Activated CD8-positive, alpha-beta memory T cell treated with anti-CD3 and anti-CD28 coated beads for 4 hours (primary cell): ENCODE measurements at places on chromosomes 1 and 21.

DNA sequence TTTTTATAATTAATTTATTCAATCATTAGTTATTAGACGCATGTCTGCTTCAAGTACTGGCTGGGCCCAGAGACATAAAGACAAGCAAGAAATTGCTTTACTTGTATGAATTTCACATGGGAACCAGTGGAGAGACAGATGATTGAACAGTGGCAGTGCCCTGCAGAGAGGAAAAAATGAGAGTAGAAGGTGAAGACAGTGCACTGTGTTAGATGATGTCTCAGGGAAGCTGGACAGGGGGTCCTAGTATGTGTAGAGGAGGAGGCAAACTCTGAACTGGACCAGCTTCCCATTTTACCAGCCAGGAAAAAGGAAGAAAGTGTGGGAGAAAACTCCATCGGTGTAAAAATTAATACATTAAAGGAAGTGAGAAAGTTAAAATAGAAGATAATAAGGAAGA is 126.0 kb downstream of the BACH1 start:
- no peak for DNase-seq

- no peak for DNase-seq
Observed at GRCh38 chr1:109474697-109475096, 8.4 kb downstream of the SYPL2 start.

DNA sequence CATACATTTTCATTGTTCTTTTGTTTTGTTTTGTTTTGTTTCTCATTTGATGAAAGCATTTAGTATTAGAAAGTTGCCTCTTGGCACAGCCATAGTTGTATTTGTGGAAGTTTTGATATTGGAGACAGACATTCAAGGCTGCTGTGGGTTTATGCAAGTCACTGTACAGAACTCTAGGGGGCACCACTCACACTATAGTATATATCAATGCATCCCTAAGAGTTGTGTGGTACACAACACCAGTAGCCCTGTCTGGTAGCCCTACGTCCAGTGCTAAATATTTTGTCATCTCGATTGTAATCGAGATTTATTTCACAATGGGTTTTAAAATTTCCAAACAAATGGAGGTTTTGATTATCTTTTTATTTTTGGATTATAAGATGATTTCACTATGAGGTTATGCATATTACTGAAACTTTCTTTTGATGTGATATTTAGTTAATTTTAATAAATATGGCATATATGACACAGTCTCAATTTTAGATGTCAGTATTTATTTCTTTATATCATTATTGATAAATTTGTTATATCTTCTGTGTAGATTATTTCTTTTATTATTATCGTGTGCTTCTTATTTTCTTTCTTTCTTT is 112.2 kb downstream of the NR5A2 start:
- no peak for DNase-seq

DNA sequence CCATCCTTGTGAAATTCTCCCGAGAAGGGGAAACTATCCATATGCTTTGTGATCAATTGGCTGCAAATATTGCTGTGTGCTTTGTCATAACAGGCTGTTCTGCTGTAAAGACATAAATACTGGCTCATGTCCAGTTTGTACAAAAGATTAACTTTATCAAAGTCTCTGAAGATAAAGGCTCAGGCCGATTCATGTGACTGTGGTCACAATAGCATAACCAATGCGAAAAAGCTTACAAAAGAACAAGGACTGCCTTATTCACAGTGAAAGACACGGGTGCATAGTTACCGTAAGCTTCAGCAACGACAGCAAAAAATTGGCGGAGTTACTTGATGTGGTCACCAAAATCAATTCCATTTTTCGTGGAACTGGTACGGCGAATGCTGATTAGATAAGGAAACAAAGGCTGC is 173.6 kb upstream of the CHRM3 start:
- no peak for DNase-seq

GRCh38 chr1:82226186-82226505 is 425.4 kb downstream of the ADGRL2 start:
- no peak for DNase-seq

DNA sequence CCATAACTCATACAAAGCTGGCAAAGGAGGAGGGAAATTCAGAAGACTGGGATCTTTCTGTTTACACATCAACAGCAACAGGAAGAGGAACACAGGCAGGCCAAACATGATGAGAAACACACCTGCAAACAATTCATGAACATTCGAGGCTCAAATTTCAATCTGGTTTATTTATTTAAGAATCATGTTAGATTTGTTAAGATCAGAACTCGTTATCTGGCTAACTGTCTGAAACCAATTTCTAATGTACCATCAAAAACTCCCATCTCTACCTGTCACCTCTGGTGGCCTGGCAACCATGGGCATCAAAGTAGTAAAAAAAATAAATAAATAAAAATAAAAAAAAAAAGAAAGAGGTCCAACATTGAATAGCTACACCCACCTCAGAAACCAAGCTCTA is 9.8 kb downstream of the LBR start:
- no peak for DNase-seq

GRCh38 chr21:41648591-41649031 is 118.2 kb downstream of the RIPK4 start:
- no peak for DNase-seq

- no peak for DNase-seq
Observed at GRCh38 chr1:42279055-42279454, 56.0 kb downstream of the FOXJ3 start.

- DNase-seq = no peak
Observed at GRCh38 chr1:150999051-150999674, 7.5 kb downstream of the MINDY1 start.

DNA sequence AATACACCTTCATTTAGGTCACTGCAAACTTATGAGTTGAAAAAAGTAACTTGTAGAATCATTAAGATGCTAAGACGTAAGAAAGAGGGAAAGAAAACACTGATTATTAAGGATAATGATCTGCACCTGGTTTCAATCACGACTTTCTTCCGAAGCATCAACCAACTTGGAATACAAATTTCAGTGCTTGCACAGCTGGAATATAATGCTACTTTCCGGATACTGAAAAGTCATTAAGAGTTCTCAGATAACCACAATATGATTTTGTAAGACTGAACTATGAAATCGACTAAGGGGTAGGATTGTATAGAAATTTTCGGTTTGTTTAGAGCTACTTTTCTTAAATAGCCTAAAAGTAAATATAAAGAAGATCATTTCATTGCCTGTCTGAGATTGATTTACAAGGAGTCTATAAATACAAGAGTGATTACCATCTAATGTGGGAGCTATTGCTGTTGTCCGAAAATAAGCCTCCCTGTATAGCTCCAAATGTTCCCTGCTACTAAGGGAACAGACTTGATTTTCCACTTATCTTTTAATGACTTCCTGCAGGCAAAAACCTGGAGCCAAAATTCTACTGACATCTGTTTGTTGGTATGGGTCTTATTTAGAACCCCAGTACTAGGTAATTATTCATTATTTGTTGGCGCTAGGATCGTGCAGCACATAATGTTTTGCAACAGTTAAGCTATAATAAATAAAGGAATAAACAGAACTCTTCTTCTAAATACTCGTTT is 673.3 kb downstream of the KCNT2 start:
- no peak for DNase-seq

DNA sequence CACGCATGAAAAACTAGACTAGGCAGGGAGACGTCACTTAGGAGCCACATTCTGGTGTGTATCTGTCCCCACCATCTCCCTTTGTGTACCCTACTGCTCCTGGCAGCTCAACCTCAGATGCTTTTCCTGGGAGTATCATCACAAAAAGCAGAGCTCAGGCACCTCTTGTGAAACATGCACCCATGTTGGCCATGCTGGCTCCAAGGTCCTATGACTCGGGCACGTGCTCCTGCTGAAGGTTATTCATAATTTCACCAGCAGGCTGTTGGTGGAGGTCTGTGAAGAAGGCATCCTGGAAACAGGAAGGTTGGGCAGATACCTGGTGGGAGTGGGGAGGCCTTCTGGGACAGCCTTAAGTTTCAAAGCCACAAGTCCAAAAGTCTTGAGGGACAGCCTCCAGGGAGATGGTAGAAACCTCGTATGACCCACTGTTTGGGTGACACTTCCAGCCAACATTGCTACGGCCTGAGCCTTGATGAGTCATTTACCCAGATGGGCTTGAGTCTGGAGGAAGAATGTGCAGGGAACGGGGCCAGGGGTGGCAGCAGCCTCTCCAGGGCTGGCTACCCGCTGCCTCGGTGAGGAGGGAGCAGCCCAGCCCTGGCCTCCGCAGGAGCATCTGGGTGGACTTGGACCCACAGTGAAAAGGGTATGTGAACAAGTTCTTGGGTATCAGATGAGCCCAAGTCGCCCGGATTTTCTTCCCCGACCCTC is 75.8 kb downstream of the PGBD5 start:
- DNase-seq = no peak
